Stimulated activated CD4-positive, alpha-beta T cell treated with anti-CD3 and anti-CD28 coated beads, Interleukin-2, amount 100 ng/mL, for 48 hours (primary cell): ENCODE measurements at places on chromosomes 16 and 17.

DNA sequence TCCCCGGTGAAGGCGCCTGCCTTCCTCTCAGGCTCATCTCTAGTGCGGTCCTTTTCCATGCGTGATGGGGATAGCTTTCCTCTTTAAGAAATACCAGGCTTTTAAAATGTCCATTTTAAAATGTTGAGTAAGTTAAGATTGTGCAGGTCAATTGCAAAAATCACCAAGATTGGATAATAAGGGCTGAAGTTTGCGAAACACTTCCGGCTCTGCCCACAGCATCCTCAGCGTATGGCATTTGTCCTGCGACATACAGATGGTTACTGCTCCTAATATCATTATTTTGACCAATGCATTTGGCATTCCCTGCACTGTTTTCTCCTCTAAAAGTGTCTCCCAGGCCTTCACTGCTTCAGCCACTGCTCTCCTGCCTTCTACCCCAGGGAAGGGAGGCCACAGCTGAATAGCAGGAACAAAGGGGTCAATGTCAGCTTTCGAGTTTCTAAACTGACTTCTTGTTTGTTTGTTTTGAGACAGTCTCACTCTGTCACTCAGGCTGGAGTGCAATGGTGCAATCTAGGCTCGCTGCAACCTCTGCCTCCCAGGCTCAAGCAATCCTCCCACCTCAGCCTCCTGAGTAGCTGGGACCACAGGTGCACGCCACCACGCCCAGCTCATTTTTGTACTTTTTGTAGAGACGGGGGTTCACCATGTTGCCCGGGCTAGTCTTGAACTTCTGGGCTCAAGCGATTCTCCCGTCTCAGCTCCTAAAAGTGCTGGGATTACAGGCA lies 91.9 kb downstream of the CRISPLD2 start:
- no peak for DNase-seq

- no peak for DNase-seq
Measured at GRCh38 chr17:20999841-21000532, 42.8 kb downstream of the USP22 start.

- DNase-seq: no peak
Measured at GRCh38 chr16:76748461-76749348, 442.3 kb upstream of the MON1B start.

DNA sequence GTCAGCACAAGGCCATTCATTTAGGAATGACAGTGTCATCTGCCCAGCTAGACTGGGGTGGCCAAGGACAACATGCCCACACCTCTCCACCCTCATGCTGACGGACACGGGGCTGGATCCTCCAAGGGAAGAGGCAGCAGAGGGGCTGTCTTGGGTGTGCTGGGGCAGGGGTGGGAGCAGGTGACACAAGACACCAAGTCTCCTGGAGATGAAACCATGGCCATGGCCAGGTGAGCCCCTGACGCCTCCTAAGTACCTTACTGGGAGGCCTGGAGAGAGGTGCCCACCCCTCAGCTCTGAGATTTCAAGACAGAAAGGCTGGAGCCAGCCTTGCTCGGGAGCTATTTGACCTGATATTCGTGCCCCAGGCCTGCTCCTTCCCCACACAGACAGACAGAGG lies 9.0 kb upstream of the RASD1 start:
- no peak for DNase-seq

DNA sequence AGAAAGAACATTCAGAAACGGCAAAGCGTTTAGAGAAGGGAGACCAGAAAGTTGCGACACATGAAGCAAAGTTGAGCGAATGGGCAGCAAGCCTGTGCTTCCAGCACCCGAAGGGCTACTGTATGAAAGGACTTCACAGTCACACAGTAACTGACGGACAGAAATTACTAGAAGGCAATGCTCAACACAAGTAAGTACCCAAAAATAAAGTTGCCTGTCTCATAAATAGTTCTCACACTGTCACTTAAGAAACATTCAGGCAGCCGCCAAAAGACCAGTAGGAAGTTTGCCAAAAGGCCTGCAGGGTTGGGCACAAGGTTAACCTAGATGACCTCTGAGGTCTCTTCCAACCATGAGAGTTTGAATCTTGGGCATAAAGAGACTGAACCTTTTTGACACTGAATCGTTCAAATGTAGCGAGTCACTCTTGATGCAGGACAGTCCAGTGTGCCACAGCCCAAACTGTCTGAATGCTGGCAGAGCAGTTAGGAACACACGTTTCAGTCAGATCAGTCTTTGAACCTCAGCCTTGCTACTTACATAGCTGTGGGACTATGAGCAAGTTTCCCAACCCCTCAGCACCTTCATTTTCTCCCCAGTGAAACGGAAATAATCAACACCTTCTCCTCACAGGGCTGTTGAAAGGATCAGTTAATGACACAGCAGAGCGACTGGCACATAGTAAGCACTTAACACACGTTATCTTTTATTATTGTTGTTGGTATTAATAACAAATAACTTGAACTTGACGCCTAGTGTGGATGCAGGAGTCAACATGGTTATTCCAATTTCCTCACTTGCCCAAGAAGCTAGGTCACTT lies 10.4 kb downstream of the NCBP3 start:
- no peak for DNase-seq

DNA sequence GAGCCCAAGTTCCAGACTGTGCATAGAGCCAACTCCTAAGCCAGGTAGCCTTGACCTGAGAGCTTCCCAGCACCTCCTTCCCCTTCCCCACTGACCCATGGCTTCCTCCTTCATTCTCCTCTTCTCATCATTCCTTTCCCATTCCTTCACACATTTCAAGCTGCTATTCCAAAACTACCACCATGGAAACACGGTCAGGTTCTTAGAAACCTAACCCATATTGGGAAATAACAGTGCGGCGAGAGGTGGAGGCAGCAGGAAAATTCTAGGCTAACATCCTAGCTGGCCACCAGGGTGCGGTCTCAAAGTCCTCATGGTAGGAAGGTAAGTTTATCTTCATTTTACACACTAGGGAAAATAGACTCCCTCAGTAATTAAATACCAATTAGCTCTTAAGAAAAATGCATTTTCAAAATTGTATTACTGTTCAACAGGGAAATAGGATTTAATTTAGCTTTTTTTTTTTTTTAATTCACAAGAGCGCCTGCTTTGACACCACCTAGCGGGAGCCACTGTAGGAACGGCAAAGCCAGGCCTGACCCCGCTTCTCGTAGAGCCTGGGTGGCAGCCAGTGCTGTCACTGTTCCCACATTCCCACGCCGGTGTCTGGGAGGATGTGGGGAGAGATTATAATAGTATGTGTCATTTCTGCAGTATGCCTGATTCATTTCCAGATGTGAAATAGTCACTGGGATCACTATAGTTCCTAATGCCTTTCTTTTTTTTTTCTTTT lies 14.0 kb upstream of the SPHK1 start:
- DNase-seq: no peak

GRCh38 chr16:16992975-16993765 lies 477.6 kb downstream of the XYLT1 start:
- no peak for DNase-seq

DNA sequence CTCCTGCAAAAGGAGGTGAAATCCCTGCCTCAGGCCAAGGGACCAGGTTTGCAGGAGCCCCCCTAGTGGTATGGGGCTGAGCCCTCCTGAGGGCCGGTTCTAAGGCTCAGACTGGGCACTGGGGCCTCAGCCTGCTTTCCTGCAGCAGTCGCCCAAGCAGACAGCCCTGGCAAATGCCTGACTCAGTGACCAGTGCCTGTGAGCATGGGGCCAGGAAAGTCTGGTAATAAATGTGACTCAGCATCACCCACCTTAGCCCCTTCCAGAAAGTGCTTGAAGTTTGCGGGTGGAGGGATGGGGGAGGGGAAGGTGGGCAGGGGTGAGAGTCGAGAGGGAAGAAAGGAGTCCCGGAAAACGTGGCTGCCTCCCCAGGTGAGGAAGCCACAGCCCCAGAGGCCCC lies 2.1 kb downstream of the MC1R start:
- no peak for DNase-seq

DNA sequence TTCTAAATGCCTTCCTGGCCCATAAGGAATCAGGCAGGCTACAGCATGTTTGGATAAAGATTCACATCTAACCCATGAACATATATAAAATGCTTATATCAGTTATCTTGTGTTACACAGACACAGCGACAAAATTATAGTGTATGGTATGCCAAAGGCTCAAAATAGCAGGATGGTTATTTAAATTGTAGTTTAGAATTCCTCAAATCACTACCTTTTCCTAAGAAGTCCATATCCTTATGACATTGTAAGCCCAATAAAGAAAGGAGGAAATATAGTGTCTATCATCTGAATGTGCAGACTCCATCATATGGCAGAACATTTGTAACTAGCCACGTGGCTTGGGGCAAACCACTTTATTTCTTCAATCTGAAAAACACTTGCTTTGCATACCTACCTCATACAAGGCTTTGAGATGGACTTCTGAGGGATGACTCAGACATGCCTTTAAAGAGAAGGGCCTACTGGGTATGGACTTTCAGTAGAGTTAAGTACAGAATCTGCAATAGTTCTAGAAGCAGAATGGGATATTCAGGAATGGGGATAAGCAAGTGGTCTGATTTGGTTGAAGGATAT lies 12.1 kb upstream of the DHX8 start:
- DNase-seq: no peak

- DNase-seq: no peak
Measured at GRCh38 chr16:75942936-75943335, 216.6 kb upstream of the CPHXL start.

GRCh38 chr17:2694381-2695242 lies 17.0 kb downstream of the CLUH start:
- no peak for DNase-seq

DNA sequence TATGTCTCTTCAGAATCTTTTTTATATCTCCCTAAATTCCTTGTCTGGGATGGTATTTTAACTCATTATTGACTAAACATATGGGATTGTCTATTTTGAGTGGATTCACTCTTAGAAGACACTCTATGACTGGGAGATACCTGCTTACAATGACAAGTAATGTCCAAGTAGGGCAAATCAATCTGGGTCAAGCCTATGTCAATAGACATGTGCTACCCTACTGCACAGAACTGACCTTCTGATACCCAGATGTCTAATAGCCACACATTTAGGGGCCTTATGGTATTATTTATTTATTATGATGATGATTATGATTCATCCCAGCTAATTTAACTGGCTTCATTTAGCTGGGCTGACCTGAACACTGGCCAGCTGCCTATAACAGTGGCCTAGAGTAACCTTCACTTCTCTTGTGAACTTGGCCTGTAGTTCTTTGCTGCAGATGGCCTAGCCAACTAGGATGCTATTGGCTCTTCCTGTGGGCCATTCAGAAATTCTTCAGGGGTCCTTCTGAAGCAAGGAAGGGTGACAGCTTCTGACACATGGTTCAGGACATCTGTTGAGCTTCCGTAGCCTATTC lies 138.0 kb downstream of the ANKFN1 start:
- no peak for DNase-seq

DNA sequence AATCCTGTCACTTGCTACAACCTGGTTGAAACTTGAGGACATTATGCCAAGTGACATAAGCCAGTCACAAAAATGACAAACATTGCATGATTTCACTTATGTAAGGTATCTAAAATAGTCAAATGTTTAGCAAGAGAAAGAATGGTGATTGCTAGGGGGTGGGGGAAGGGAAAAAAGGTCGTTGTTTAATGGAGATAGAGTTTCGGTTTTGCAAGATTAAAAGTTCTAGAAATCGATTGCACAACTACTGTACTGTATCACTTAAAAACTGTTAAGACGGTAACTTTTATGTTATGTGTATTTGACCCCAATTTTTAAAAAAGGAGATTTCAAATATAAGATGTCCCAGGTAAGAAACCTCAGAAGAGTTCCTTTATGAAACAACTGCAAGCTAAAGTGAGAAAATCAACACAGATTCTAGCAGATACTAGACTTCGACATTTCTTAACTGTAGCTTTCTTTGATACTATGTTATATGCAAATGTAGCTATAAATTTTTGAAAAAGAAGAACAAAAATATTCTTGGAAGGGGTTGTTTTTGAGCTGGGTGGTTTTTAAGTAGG lies 5.9 kb downstream of the MEOX1 start:
- DNase-seq: no peak

DNA sequence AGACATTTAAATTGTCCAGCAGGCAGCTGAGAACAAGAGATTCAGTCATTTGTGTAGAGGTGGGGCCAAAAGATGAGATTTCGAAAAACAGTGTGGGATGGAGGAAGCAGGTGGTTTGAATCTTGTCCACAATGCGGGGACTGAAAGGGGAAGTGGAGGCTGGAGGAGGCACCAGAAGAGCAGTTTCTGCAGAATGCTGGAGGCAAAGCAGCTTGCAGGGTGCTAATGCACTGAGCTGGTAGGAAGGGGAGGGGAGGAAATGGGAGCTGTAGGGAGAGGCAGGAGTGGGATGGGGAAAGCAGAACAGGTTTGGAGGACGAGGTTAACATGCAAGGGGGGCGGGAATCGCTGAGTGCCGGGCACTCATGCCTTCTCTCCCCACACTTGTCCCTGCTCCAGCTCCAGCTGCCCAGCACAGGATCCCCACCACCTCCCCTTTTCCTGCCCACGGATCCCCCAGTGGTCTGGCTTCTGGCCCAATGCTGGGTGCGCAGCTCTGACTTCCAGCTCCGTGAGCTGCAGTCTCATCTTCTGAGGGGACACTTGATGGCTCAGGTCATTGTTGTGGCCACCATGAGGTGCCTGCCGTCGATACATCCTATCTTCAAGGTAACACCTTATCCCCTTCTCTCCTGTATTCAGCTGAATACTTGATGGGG lies 9.4 kb downstream of the C17orf100 start:
- no peak for DNase-seq

DNA sequence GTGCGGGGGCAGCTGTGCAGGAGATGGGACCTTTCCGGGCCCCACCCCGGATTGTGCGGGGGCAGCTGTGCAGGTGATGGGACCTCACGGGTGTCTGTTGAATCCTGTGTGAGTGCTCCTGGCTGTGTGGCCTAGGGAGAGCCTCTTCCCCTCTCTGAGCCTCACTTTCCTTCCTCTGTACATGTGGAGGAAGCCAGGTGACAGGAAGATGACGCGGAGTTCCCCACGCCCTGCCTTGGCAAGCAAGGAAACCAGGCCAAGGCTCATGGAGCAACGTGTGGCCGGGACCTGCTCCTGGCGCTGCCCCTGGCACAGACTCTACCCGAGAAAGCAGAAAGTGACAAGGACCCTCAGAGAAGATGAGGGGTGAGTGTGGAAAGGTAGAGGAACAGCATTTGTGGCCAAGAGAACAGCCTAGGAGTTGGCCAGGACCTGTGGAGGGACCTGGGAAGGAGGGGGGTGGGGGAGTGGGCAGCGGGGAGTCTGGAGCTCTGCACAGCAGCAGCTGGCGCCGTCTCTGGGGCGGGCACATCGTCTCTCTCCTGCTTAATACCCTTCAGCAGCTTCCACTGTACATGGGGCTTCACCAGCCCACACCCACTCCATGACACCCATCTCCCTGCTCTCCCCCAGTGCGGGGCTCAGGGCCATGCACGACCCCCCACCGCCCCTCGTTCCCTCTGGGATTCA lies 38.4 kb upstream of the PABPN1L start:
- DNase-seq: no peak

DNA sequence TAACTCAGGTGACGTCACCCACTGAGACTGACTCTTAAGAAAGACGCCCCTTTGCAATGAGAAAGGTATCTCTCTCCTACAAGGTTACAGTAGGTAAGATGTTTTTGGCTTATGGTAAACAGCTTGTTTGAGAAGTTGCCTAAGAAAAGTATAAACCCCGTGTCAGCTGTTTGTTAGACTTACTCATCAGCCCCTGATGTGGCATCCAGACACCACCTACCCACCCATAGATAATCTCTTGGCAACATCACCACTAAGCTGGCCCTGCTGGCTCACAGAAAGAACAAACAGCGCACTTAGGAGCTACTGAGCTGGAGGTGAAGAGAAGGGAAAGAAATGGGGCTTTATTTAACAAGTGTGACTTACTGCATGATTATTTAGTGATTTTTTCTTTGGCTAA lies 121.0 kb downstream of the PARN start:
- no peak for DNase-seq

GRCh38 chr16:48438414-48438813 lies 53.2 kb upstream of the SIAH1 start:
- no peak for DNase-seq

- DNase-seq: no peak
Measured at GRCh38 chr17:62032480-62032879, 32.6 kb downstream of the MED13 start.
